ENCODE measurements at places on chromosomes 16 and 17. TPM values are rescaled to one million over a fixed set of nuclear protein-coding genes. Genes with fewer than 3 reads are reported as not detected.

DNA sequence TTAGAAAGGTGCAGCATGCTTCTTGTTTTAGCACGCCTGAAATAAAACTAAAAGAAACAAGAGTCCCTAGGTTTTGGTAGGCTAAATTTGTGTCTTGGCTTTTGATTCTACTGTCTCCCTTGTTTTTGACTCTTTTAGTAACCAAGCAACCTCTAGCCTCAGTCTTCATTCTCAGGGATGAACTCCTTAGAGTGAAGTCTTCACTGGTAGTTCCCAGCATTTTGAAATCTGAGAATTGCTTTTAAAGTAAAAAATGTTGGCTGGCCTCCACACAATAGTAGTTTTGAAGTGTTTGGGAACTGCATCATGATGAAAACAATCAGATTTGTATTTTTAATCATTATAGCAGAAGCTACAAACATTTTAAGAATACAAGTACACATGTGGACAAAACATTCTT lies 6.1 kb upstream of the CDR2 start:
- no peaks in the 10 kb centered on the region for H3K36me3 ChIP-seq
- no peak for DNase-seq
- peaks cover under 1% of the 10 kb centered on the region for H3K4me1 ChIP-seq
- no peaks in the 10 kb centered on the region for H3K27me3 ChIP-seq
- no peak overlapping the region for H3K27ac ChIP-seq

DNA sequence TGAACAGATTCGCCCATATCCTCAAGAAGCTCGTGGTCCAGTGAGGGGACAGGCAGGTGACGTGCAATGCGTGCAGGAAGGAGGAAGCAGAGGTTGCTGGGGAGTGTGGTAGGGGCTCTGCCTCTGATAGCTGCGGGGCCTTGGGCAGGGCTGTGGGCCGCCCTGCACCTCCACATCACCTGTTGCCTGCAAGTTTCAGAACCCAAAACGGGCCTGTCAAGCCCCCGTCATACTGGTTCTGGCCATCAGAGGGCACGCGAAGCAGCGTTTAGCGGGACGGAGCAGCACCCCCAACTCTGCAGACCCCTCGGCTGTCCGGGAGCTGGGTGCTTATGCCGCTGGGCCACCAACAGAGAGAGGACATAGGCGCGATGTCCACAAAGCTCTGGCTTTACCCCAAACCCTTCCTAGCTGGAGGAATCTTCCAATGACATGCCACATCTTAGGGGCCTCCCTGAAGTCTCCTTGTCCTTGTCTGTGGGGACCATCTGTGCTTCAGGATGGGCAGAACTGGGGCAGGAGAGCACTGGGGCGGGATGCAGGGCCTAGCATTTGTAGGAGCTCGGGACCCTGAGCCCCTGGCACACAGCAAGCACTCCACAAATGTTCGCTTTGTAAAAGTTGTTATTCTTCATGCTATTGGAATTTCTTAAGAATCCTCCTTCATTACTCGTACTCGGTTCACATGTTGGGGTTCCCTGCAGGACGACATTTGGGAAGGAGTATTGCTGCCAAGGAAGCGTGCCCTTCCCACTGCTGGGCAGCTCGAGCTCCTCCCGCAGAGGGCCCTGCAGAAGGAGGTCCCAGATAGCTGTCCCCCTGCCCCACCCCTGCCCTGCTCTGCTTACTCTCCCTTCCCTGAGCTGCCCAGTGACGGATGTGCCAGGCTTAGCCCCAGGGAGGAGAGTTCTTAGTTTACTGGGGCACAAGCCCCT lies 64.3 kb downstream of the CNGB1 start:
- H3K27ac ChIP-seq = no peak overlapping the region
- peak; percentile 48 for DNase-seq
- peaks cover 5% of the 10 kb centered on the region for H3K4me1 ChIP-seq

GRCh38 chr17:78925234-78925633 lies at the start of gene TIMP2:
TIMP2 (minus strand) TSS chr17:78925387; CDS start chr17:78925088, 299 bp downstream.
- H3K4me1 ChIP-seq = peaks cover 30% of the 10 kb centered on the region
- H3K4me3 ChIP-seq = peak within 1 kb of the TSS; percentile 88
- no peaks in the 10 kb centered on the region for H3K27me3 ChIP-seq
- H3K36me3 ChIP-seq = no peaks in the 10 kb centered on the region

- H3K27ac ChIP-seq = no peak overlapping the region
- no peaks in the 10 kb centered on the region for H3K36me3 ChIP-seq
- peak; percentile 91 for DNase-seq
Observed at GRCh38 chr17:51371732-51372151, 111.4 kb downstream of the UTP18 start.

- no peaks in the 10 kb centered on the region for H3K27me3 ChIP-seq
- peaks cover 76% of the 10 kb centered on the region for H3K36me3 ChIP-seq
- peak overlapping the region; percentile 48 for H3K27ac ChIP-seq
Observed at GRCh38 chr17:82241183-82241925, 12.5 kb downstream of the SLC16A3 start.

GRCh38 chr16:72635104-72635503 lies 412.8 kb downstream of the ZFHX3 start:
- no peak for DNase-seq
- no peaks in the 10 kb centered on the region for H3K27me3 ChIP-seq
- peaks cover 8% of the 10 kb centered on the region for H3K4me1 ChIP-seq
- H3K4me3 ChIP-seq = no peak overlapping the region
- H3K27ac ChIP-seq = no peak overlapping the region

- H3K27me3 ChIP-seq = no peaks in the 10 kb centered on the region
- H3K4me1 ChIP-seq = no peaks in the 10 kb centered on the region
- H3K27ac ChIP-seq = no peak overlapping the region
- DNase-seq = no peak
- H3K4me3 ChIP-seq = no peak overlapping the region
Observed at GRCh38 chr16:61149709-61150108, 886.5 kb downstream of the CDH8 start.

DNA sequence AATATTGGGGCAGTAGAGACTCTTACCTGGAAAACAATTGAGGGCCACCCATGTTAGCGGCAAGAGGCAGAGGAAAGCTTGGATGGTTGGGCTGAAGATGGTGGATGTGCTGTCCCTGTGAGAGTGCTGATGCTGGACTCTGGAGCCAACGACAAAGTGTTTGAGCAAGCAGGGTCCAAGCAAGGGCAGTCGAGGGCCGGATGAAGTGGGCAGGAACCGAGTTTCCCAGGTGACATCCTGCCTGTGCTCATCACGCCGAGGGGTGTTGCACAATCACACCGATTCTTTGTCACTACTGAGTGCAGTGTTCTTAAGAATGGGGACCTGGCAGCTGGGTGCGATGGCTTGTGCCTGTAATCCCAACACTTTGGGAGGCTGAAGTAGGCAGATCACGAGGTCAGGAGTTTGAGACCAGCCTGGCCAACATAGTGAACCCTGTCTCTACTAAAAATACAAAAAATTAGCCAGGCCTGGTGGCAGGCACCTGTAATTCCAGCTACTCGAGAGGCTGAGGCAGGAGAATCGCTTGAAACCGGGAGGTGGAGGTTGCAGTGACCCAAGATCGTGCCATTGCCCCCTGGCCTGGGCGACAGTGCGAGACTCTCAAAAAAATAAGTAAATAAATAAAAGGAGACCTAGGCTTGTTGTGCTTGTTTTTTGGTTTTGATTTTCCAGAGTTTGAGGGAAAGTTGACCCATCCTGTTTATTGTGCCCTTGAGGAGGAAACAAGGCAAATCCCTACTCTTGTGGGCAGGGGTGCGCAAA lies 6.1 kb downstream of the PYCARD start:
- H3K27ac ChIP-seq = no peak overlapping the region
- peaks cover 2% of the 10 kb centered on the region for H3K4me1 ChIP-seq
- no peak for DNase-seq
- no peak overlapping the region for H3K4me3 ChIP-seq
- peaks cover 71% of the 10 kb centered on the region for H3K36me3 ChIP-seq
- H3K27me3 ChIP-seq = no peaks in the 10 kb centered on the region

Gene GFER
- 8.7 TPM for total RNA-seq

Gene DPEP2
- not detected for total RNA-seq

Gene FAAP100
- total RNA-seq = 43.0 TPM

Gene ACSM3
- total RNA-seq = 1.1 TPM

Gene GFAP
- total RNA-seq = under 0.01 TPM

Gene TMEM92
- 0.36 TPM for total RNA-seq

Gene ITGAD
- total RNA-seq = not detected

All from osteoblast (primary cell).